Retinal pigment epithelial cell (primary cell): ENCODE measurements at places on chromosomes 7 and 10.
A peak's percentile ranks its signal among the peaks of the same experiment; 100 is the strongest.

DNA sequence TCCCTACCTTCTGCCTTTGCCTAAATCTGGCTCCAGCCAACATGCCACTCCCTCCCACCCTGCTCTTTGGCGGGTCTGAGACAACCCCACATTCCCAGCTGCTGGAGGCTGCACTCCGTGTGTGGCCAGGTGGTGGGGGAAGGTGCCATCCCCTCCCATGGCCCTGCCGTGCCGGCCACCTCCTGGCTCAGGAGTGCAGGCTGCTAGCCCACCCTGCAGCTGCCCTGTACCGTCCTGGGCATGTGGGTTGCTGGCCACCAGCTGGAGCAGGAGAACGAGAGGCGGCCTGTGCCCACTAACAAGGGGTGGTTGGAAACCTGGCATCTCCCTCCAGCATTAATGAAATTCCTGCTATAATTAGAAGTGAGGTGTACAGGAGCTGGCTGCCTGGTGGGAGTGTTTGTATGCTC lies 97.6 kb downstream of the ZMIZ1 start:
- no peak for DNase-seq

- DNase-seq, result no peak
Measured at GRCh38 chr7:29597266-29597665, 33.6 kb downstream of the PRR15 start.

- no peak for DNase-seq
Measured at GRCh38 chr10:74624501-74624900, 201.9 kb upstream of the KAT6B start.

- peak; percentile 10 for DNase-seq
Measured at GRCh38 chr10:18719811-18720210, 60.6 kb downstream of the ARL5B start.

DNA sequence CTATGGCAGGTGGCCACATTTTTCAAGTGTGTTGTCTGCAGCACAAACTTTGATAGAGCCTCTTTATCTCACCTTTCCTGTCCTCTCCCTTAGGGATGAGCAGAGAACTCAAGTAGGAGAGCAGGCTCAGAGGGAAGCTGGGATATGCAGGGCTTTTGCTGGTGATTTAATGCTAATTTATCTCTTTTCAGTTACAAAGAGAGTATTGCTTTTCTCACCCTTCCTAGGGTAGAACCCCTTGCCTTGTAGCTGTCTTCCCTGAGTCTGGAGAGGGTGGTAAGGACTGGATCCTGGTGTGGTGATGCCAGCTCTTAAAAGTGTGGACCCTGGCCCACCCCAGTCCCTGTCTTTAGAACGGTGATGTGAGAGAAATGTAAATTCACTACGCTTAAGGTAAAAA lies 1061.4 kb downstream of the TYW1 start:
- no peak for DNase-seq

DNA sequence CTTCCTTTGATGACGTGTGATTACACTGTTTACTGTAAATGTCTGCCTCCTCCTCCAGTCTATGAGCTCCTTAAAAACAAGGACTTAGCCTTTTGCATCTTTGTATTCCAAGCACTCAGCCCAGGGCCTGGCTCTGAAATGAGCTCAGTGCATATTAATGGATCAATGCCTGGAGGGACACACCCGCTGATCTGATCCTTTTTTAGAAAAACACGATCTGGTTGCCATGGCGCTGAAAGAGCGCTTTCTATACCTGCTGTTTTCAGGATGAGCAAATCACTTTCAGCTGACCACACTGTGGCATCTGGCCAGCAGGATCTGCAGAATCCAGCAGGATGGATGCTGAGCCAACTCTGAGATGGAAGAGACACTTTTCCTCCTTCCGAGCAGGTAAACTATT lies 37.8 kb upstream of the GARS1 start:
- DNase-seq, result no peak

DNA sequence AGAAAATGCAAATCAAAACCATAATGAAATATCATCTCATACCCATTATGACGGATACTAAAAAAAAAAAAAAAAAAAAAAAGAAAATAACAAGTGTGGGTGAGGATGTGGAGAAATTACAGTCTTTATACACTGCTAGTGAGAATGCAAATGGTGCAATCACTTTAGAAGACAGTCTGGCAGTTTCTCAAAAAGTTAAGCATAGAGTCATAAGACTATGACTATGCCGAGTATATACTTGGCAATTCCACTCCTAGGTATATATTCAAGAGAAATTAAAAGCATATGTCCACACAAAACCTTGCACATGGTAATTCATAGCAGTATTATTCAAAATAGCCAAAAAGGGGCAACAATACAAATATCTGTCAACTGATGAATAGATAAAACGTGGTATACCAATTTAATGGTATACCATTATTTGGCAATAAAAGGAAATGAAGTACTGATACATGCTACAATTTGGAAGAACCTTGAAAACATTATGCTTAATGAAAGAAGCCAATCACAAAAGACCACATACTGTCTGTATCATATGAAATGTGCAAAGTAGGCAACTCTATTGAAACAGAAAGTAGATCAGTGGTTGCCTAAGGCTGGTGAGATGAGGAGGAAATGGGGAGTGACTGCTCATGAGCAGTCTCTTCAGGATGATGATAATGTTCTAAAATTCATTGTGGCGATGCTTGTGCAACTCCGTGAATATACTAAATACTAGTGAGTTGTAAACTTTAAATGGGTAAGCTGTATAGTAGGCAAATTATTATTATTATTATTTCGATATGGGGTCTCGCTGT lies 90.1 kb upstream of the NANOS1 start:
- DNase-seq, result no peak

DNA sequence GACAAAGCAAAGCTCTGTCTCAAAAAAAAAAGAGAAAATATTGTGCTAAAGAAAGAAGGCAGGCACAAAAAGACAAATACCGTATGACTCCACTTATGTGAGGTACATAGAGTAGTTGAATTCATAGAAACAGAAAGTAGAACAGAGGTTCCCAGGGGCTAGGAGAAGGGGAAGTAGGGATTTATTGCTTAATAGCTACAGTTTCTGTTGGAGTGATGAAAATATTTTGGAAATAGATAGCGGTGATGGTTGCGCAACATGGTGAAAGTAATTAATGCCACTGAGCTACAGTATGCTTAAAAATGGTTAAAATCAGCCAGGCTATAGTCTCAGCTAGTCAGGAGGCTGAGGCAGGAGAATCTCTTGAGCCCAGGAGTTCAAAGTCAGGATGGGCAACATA lies 18.5 kb upstream of the NPFFR1 start:
- no peak for DNase-seq

- no peak for DNase-seq
Measured at GRCh38 chr7:34825221-34825620, 167.2 kb downstream of the NPSR1 start.

DNA sequence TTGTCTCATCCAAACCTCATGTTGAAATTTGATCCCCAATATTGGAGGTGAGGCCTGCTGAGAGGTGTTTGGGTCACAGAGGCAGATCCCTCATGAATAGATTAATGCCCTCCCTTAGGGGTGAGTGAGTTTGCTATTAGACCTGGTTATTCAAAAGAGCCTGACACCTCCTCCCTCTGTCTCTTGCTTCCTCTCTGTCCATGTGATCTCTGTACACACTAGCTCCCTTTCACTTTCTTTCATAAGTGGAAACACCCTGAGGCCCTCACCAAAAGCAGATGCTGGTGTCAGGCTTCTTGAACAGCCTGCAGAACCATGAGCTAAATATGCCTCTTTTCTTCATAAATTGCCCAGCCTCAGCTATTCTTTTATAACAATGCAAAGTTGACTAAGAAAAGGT lies 447.1 kb downstream of the MDFIC start:
- no peak for DNase-seq

- DNase-seq, result no peak
Measured at GRCh38 chr10:43304687-43305333, 37.9 kb upstream of the RASGEF1A start.

GRCh38 chr7:116843378-116843777 lies 19.0 kb upstream of the CAPZA2 start:
- DNase-seq, result no peak

- DNase-seq, result peak; percentile 78
Measured at GRCh38 chr10:59557052-59557451, 152.6 kb downstream of the SLC16A9 start.

GRCh38 chr10:69629897-69630650 lies at the start of gene FAM241B:
FAM241B (plus strand) TSS chr10:69630247; CDS start chr10:69631744, 1,497 bp downstream.
- DNase-seq, result peak; percentile 9

GRCh38 chr7:832167-832967 lies at the start of gene SUN1:
SUN1 (plus strand) TSS chr7:832476; CDS start chr7:832525, 49 bp downstream.
- peak; percentile 70 for DNase-seq

DNA sequence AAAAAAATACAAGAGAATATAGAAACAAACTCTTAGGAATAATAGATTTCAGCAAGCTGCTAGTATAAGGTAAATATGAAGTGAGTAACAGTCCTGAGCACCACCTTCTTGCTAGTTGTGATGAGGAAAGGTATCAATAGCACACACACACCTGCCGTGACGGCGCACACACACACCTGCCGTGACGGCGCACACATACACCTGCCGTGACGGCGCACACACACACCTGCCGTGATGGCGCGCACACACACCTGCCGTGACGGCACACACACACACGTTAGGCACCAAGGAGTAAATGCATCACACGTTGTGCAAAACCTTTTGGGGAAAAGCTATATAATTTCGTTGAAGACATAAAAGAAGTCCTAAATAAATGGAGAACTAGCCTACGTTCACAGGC lies 4.7 kb upstream of the JAKMIP3 start:
- no peak for DNase-seq

GRCh38 chr7:20795881-20796280 lies 9.2 kb upstream of the SP8 start:
- DNase-seq, result no peak

DNA sequence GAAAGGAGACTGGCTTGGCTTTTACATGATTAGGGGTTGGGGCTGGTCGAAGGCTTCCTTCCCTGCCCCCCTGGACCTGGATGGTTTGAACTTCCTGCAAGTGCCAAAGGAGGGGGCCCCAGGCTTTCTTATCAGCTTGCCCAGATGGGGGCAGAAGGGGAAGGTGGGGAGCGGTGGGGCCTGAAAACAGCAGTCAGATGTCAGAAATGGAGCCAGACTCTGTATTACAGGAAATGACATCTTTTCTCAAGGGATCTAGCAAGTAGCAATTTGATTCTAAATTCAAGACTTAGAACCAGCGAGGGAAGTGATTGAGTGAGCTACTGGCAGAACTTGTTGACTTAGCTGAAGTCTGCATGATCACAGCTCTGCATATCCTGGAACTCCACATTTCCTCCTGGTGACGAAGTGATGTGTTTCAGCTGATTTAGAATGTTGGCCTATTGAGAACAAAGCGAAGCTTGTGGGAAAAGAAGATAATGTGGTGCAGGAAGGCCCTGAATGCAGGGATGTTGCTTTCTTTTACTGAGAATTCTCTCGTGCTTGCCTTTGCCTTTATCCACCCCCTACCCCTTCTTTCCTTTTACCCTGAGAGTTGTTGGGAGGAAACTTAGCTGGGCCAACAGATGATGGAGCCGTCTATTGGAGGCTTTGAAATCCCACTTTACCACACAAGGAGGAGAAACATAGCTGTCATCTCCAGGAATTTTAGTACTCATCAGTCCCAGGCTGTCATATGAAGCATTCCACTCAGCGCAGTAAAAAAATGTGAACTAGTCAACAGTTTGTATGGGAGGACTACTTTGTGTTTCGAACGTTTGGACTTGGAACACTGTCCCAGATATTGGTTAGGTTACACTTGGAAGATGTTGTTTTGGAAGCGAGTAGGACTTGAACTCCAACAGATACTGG lies 43.2 kb downstream of the CCNY start:
- DNase-seq, result no peak

DNA sequence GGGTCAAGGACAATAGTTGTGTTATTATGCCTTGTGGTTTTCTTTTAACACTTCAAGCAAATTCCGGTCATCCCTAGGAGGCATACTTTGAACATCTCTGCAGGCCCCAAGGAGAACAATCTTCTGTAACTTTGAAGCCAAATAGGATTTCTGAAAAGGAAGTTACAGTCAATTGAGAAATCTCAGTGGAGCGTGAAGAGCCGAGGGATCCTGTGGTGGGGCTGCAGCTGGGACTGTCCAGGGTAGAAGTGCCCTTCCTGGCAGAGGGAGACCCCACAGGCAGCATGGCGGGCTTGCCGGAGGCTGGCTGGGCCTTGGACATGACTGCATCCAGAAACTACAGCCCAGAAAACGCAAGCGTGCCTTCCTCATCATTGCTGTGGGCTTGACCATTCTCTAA lies 179.7 kb downstream of the PTPN20 start:
- no peak for DNase-seq

- DNase-seq, result no peak
Measured at GRCh38 chr7:137891016-137891655, 44.4 kb upstream of the DGKI start.

- no peak for DNase-seq
Measured at GRCh38 chr10:44715136-44715535, 196.0 kb upstream of the TMEM72 start.

GRCh38 chr10:30481603-30482002 lies 47.6 kb downstream of the MAP3K8 start:
- DNase-seq, result no peak

GRCh38 chr7:3094701-3095445 lies 51.2 kb upstream of the CARD11 start:
- no peak for DNase-seq

DNA sequence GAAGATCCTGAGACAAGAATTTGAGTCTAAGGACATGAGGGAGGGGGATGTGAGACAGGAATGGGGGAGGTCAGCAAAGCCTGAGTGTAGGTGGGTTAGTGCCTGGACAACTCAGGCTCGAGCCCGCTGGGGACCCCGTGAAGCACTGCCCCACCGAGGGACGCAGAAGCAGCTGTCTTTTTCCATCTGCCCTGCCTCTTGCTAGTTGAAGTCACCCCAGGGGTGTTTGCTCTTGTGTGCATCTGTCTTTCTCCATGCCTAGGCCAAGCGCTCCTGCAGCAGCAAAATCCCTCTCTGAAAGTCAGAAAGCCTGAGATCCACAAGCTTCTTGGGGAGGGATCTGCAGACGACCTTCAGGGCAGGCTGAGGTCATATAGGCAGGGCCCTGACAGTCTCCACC lies 79.0 kb upstream of the CELF2 start:
- DNase-seq, result no peak

DNA sequence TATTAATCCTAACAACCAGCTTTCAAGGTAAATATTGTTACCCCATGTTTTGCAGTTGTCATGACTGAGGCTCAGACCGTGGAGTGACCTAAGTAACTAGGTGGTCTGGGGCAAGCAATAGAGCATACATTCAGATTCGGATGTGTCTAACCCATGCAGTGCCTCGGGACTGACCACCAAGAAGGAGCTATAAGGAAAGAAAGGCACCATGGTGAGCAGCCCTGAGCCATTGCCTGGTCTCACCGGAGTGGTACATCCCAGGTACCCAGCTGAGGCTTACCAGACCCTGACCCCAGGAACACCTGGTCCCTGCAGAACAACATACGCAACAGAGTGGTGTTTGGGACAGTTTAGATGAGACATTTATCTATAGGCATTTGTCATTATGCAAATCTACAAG lies 175.5 kb upstream of the ZMIZ1 start:
- DNase-seq, result no peak

DNA sequence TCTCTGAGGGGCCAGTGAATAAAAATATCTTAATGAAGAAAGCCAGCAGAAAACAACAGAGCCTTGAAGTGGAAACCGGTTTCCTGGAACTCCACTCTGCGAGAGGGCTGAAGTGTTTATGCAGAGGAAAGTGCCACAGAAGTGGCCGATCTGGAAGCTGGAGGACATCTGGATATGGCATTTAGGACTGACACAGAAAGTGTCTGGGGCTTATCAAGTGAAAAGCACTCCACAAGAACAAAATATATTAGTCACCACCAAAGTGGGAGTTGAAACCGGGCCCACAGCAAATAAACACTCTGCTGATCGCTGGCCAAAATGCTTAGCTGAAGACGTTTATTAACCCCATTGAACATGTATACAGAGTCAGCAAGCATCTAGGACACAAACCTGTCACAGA lies 7.8 kb downstream of the NOD1 start:
- no peak for DNase-seq

- DNase-seq, result no peak
Measured at GRCh38 chr7:51242881-51243518, 73.6 kb downstream of the COBL start.
